ENCODE measurements at places on chromosomes 7 and 10.

DNA sequence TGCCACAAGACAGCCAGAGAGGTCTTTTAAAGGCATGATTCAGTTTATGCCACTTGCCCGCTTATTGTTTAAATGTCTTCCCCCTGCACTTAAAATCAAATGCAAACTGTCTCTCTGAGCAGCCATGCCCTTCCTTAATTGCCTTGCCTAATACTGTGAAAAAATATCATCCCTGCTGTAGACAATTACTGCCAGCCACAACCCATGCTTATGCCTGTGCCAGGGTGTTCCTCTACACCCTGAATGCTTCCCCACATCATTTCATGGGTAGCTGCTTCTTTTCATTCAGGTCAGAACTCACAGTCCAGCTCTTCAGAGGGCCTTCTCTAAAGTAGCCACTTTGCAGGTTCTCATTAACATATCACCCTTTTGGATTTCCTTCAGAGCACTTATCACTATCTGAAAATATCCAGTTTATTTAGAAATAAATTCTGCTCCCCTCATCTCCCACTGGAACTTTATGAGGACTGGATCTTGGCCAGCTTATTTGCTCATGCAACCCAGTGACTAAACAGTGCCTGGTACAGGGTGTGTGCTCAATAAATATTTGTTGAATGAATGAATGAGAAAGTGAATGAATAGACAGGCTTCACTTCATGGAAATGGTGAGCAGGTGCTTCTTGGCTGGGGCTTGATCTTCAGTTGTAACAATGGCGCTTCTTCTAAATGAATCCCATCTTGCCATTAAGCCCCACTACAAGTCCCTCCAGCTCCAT is 162.4 kb upstream of the MDFIC start:
- peak; percentile 23 for DNase-seq

GRCh38 chr10:119667562-119668328 is 16.6 kb downstream of the BAG3 start:
- peak; percentile 99 for DNase-seq

DNA sequence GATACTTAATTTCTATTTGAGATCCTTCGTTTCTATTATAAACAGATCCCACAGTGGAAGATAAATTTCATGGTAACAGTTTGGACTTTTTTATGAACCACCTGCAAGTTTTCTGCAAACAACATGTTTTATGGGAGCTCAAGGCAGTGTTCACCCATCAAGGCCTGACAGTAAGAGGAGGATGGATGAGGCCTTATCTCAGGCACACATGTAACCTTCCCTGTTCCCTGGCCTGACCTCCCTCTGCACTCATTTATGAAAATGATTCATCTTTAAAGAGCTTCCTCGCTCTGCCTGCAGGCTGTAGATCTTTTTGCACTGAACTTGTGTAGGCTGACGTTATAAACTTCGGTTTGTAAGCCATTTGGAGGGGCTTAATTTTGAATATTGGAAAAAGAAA is 500.1 kb downstream of the GATA3 start:
- DNase-seq: no peak

GRCh38 chr10:113322843-113323242 is 230.0 kb upstream of the HABP2 start:
- no peak for DNase-seq

- peak; percentile 82 for DNase-seq
These were observed 96.4 kb upstream of the ZMIZ1 start for GRCh38 chr10:78972160-78972946.

All from EL (cell line).